Testis (tissue), 5 donors: ENCODE measurements at places on chromosomes 1 and 21. TPM values are rescaled to one million over a fixed set of nuclear protein-coding genes. Genes with fewer than 3 reads are reported as not detected.
A peak's percentile ranks its signal among the peaks of the same experiment; 100 is the strongest.

DNA sequence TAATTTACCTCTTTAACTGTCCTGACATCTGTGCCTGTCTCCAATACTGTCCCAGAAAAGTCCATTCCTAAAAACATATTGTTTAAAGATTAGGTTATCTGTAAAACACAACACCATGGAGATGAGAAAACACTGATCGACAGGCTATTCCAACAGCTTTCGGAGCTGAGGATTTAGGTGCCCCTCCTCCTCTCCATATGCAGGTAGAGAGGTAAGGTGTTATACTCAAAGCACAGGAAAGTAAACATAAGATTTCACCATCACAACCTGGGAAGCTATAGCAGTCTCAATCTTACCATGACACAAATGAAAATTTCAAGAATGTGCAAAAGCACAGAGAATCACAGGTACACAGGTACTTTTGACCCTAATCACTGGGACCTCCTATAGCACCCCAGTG is 60.9 kb upstream of the RASAL2 start:
- no peak overlapping the region for H3K27ac ChIP-seq
- H3K36me3 ChIP-seq = no peaks in the 10 kb centered on the region
- no peak for DNase-seq
- no peaks in the 10 kb centered on the region for H3K27me3 ChIP-seq
- H3K4me3 ChIP-seq = no peak overlapping the region

DNA sequence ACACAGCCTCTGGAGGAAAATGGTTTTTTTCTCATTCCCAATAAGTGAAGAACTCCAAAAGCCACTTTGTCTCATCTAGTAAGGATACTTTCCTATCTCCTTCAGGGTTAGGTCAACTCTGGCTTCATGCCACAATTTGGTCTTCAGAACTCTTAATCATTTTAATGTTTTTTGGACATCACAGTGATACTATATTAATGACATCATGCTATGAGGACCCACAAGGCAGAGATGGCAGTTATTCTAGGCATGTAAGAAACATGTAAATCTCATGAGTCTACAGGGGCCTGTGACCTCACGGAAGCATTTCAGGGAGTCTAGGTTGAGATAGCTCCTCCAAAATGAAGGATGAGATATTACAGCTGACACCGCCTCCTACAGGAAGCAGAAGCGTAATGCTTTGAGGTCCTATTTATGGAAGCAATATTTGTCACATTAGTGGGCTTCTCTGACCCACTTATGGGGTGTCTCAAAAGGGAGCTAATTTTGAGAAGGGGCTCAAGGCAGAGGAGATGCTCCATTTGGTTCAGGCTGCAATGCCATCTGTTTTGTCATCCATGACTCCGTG is 5.0 kb upstream of the GPR137B start:
- H3K4me3 ChIP-seq = no peak overlapping the region
- H3K27ac ChIP-seq = no peak overlapping the region
- no peak for DNase-seq
- H3K36me3 ChIP-seq = no peaks in the 10 kb centered on the region
- H3K27me3 ChIP-seq = no peaks in the 10 kb centered on the region

GRCh38 chr21:14497825-14498224 is 48.3 kb downstream of the SAMSN1 start:
- H3K36me3 ChIP-seq = no peaks in the 10 kb centered on the region
- no peak overlapping the region for H3K27ac ChIP-seq
- H3K27me3 ChIP-seq = no peaks in the 10 kb centered on the region

GRCh38 chr1:84960371-84960770 is 36.5 kb downstream of the MCOLN2 start:
- no peak overlapping the region for H3K4me3 ChIP-seq
- no peaks in the 10 kb centered on the region for H3K27me3 ChIP-seq
- no peaks in the 10 kb centered on the region for H3K4me1 ChIP-seq
- H3K27ac ChIP-seq = no peak overlapping the region

GRCh38 chr1:93434088-93434487 is 13.8 kb upstream of the FNBP1L start:
- no peaks in the 10 kb centered on the region for H3K4me1 ChIP-seq
- no peak overlapping the region for H3K27ac ChIP-seq
- H3K36me3 ChIP-seq = no peaks in the 10 kb centered on the region
- H3K4me3 ChIP-seq = no peak overlapping the region
- no peaks in the 10 kb centered on the region for H3K27me3 ChIP-seq
- DNase-seq = no peak

GRCh38 chr21:37071561-37072273 is 1.2 kb downstream of the PIGP start:
- H3K4me3 ChIP-seq = peak overlapping the region; percentile 85
- DNase-seq = peak; percentile 75
- H3K36me3 ChIP-seq = no peaks in the 10 kb centered on the region
- H3K27ac ChIP-seq = peak overlapping the region; percentile 99
- peaks cover 10% of the 10 kb centered on the region for H3K4me1 ChIP-seq
- H3K27me3 ChIP-seq = no peaks in the 10 kb centered on the region

GRCh38 chr1:8674481-8674880 is 143.0 kb downstream of the RERE start:
- no peaks in the 10 kb centered on the region for H3K27me3 ChIP-seq
- no peak for DNase-seq
- H3K4me3 ChIP-seq = no peak overlapping the region
- no peaks in the 10 kb centered on the region for H3K36me3 ChIP-seq

- DNase-seq = no peak
- H3K36me3 ChIP-seq = no peaks in the 10 kb centered on the region
- no peaks in the 10 kb centered on the region for H3K27me3 ChIP-seq
Observed at GRCh38 chr1:81989524-81989923, 188.8 kb downstream of the ADGRL2 start.

- no peak overlapping the region for H3K4me3 ChIP-seq
- H3K4me1 ChIP-seq = no peaks in the 10 kb centered on the region
- no peak overlapping the region for H3K27ac ChIP-seq
- DNase-seq = no peak
Observed at GRCh38 chr1:86273066-86273465, 116.5 kb upstream of the COL24A1 start.

DNA sequence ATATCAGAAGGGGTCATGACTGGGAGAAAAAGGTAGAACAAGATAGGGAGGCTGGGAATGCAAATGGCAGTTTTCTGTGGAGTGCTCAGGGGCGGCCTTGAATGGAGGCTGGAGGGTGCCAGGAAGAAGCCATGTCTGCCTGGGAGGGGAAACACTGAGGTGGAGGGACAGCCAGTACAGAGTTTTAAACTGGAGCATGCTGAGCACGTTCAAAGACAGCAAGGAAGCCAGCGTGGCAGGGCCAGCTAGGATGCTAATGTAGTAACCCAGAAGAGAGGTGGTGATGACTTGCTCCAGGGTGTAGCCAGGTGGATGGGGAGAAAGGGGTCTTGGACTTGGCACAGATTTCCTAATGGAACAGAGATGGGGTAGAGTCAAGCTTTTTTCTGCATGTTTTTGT is 445.8 kb upstream of the VAMP3 start:
- H3K4me3 ChIP-seq = no peak overlapping the region
- no peaks in the 10 kb centered on the region for H3K36me3 ChIP-seq
- no peaks in the 10 kb centered on the region for H3K4me1 ChIP-seq

DNA sequence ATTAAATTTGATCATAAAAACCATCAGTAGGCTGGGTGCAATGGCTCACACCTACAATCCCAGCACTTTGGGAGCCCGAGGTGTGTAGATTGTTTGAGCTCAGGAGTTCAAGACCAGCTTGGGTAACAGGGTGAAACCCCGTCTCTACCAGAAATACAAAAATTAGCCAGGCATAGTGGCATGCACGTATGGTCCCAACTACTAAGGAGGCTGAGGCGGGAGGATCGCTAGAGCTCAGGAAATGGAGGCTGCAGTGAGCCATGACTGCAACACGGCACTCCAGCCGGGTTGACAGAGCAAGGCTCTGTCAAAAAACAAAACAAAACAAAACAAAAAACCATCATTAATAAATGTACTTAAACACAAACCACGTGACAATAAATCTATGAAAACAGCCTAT is 61.0 kb downstream of the ARID4B start:
- H3K4me1 ChIP-seq = no peaks in the 10 kb centered on the region
- H3K4me3 ChIP-seq = no peak overlapping the region
- no peak for DNase-seq
- H3K36me3 ChIP-seq = no peaks in the 10 kb centered on the region
- no peak overlapping the region for H3K27ac ChIP-seq
- H3K27me3 ChIP-seq = no peaks in the 10 kb centered on the region

- peaks cover 15% of the 10 kb centered on the region for H3K4me1 ChIP-seq
- peak overlapping the region; percentile 99 for H3K27ac ChIP-seq
- H3K4me3 ChIP-seq = peak overlapping the region; percentile 68
- DNase-seq = no peak
Observed at GRCh38 chr1:244970236-244970743, 105.9 kb upstream of the HNRNPU start.

GRCh38 chr1:69755647-69756046 is 187.9 kb downstream of the LRRC7 start:
- H3K36me3 ChIP-seq = no peaks in the 10 kb centered on the region
- H3K4me3 ChIP-seq = no peak overlapping the region
- H3K27ac ChIP-seq = no peak overlapping the region
- H3K27me3 ChIP-seq = no peaks in the 10 kb centered on the region

- H3K4me1 ChIP-seq = no peaks in the 10 kb centered on the region
- no peak for DNase-seq
- H3K36me3 ChIP-seq = no peaks in the 10 kb centered on the region
- no peak overlapping the region for H3K4me3 ChIP-seq
- no peaks in the 10 kb centered on the region for H3K27me3 ChIP-seq
Observed at GRCh38 chr21:22889445-22889844, 1891.2 kb downstream of the NCAM2 start.

GRCh38 chr1:48776393-48777218 is at the start of gene BEND5:
Gene BEND5, minus strand, starts transcription at chr1:48776891. Its CDS starts 60 bp downstream, at chr1:48776831.
- H3K4me1 ChIP-seq = no peaks in the 10 kb centered on the region
- H3K4me3 ChIP-seq = peak within 1 kb of the TSS; percentile 84
- H3K27ac ChIP-seq = peak within 1 kb of the TSS; percentile 84
- H3K27me3 ChIP-seq = no peaks in the 10 kb centered on the region
- no peaks in the 10 kb centered on the region for H3K36me3 ChIP-seq

DNA sequence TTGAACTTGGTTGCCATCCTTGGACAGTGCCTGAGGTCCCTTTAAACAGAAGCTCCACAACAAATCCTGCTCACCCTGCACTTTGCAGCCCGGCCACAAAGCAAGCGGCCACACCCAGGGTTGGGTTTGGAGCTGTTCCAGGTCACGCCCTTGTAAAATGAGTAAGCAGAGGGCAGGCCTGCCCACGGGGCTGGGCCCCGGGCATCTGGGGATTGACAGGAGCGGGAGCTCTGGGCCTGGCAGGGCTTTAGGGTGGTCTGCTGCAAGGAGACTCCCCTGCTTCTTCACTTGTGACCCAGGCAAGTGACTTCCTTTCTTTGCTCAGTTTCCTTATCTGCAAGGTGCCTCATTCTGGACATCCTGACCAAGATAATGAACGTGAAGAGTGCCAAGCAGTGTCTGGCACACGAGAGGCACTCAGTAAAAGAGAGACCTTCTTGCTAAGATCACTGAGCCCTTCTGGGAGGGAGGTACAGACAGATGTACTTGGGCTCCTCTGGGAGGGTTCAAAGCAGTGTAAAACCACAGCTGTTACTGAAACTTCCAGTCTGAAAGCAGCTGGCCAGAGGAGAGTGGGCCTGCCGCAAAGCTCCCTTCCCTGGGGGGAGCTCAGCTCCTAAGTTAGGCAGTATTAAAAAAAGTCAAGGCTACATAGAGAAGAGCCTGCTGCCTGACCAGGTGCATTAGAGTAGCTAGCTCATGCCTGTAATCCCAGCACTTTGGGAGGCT is 2.6 kb downstream of the E2F2 start:
- H3K27ac ChIP-seq = no peak overlapping the region
- no peaks in the 10 kb centered on the region for H3K27me3 ChIP-seq
- H3K36me3 ChIP-seq = no peaks in the 10 kb centered on the region
- H3K4me1 ChIP-seq = peaks cover 38% of the 10 kb centered on the region

DNA sequence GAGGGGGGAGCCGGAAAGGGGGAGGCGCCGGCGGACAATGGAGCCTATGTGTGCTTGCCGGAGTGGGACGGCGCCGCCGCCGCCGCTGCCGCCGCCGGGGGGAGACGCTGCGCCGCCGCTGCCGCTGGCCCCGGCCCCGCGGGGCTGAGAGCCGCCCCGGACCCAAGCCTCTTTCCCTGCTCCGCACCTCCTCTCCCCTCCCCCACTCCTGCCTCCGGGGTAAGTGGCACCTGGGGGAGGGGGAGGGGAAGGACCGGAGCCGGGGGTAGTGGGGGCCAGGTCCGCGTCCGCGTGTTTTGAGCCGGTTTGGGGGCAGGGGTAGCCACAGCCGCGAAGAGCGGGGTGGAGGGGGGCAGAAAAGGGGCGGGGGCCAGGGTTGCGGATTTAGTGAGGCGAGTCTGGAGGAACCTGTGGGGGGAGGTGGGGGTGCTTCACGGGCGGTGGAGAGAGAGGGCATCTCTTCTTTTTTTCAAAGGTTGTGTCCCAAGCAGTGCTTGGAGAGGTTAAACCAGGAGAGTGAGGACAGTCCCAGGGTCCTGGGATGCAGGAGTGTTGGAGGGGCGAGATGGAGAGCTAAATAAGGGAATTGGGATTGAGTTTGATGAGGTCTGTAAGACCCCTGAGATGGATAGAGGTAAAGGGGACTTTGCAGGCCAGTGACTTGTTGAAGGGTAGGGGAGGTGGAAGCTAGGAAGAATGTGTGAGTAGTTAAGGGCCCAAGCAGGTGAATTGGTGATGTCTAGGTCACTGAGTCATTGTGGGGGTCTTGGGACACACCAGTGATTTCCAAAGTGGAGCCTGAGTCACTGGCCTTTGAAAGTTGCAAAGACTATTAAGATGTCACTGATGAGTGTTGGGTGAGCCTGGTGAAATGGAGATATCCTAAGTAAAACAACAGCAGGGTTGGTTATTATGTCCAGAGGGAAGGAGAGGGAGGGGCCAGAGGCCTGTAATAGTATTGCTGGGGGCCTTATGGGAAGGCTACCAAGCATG is 59.1 kb downstream of the BCL9 start:
- H3K4me1 ChIP-seq = peaks cover 7% of the 10 kb centered on the region
- DNase-seq = no peak
- no peaks in the 10 kb centered on the region for H3K27me3 ChIP-seq
- H3K4me3 ChIP-seq = peak overlapping the region; percentile 79
- H3K27ac ChIP-seq = peak overlapping the region; percentile 66

- H3K27ac ChIP-seq = no peak overlapping the region
- no peaks in the 10 kb centered on the region for H3K27me3 ChIP-seq
- peaks cover 21% of the 10 kb centered on the region for H3K4me1 ChIP-seq
- H3K36me3 ChIP-seq = no peaks in the 10 kb centered on the region
- H3K4me3 ChIP-seq = no peak overlapping the region
Observed at GRCh38 chr1:206551986-206552326, 44.6 kb downstream of the RASSF5 start.

The AUNIP gene
- total RNA-seq = 22.5 TPM

The HRNR gene
- total RNA-seq = not detected

The ATP1A2 gene
- total RNA-seq = 14.2 TPM

The SIM2 gene
- total RNA-seq = 0.71 TPM

The KRTAP13-2 gene
- total RNA-seq = not detected

The HFM1 gene
- total RNA-seq = 20.5 TPM
